ENCODE measurements at places on chromosomes 7 and 10.
A peak's percentile ranks its signal among the peaks of the same experiment; 100 is the strongest.

GRCh38 chr10:102020938-102021337 is 35.0 kb downstream of the ARMH3 start:
- DNase-seq = no peak

GRCh38 chr10:26437637-26438461 is at the start of gene APBB1IP:
APBB1IP (plus strand) TSS chr10:26438341; CDS start chr10:26492327, 53,986 bp downstream.
- DNase-seq = peak; percentile 97

DNA sequence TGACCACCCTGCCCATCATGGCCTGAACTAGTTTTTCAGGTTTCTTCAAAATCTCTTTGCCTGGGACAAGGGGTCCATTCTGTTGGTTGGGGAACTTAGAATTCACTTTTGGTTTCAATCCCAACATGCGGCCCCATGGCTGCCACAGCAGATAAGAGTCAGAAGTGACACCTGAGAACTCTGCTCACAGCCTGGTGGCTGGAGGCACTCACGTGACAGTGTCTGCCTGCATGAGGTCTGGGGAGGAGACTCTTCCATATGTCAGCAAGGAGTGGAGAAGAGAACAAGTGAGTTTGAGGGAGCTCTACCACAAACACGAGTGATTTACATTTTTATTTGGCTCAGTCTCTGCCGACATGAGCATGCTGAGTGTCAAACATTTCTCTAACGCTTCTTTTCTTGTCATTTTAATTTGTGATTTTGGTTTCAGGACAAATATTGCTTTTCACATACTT is 370.4 kb downstream of the TNS3 start:
- no peak for DNase-seq

GRCh38 chr7:14381306-14381705 is 391.8 kb upstream of the ETV1 start:
- no peak for DNase-seq

DNA sequence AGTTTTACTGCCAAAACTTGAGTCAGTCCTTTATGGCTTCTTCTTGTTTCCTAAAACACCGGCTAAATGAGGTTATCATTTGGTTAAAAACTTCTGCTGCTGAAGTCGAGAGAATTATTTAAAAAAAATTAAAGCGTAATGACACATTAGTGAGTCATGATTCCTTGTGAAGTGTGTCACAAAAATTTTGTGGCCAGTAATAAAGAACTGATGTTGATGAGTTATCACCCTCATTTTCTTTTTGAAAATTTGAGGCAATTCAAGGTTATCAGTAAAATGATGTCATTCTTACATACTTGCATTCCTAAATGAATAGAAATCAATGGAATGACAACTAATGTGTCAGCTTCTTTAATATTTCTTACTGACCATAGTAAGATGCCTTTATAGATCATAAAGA is 427.4 kb downstream of the SORCS3 start:
- no peak for DNase-seq

DNA sequence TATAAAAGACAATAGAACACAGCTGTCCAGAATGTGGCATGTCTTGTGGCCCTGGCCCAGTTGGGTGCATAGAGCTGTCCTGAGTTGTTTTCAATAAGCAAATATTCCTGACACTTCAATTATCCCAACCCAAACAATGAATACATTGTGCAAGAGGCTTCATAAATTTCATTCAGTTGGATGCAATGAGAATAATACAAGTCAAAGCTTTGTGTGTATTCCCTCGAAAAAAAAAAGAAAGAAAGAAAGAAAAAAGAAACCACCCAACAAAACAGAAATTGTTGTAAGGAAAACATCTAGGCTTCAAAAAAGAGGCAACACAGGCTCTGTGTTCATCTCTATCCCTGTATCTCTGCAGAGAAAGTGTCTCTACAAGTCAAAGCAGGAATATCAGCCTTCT is 138.7 kb upstream of the ADO start:
- DNase-seq = no peak

DNA sequence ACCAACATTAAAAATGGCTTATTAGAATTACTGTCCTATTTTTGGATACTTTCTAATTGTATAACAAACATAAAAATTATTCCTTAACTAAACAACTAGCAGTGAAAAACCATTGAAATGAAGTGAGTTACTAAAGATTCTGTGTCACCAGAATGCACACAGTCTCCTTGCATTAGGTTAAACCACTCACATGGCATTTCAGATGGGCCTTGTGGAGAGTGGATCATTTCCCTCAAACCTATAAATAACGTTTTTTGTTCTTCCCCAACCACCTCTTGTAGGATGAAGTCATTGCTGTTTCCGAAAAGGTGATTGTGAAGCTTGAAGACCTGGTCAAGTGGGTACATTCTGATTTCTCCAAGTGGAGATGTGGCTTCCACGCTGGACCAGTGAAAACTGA is 38.4 kb downstream of the ARID5B start:
- no peak for DNase-seq

DNA sequence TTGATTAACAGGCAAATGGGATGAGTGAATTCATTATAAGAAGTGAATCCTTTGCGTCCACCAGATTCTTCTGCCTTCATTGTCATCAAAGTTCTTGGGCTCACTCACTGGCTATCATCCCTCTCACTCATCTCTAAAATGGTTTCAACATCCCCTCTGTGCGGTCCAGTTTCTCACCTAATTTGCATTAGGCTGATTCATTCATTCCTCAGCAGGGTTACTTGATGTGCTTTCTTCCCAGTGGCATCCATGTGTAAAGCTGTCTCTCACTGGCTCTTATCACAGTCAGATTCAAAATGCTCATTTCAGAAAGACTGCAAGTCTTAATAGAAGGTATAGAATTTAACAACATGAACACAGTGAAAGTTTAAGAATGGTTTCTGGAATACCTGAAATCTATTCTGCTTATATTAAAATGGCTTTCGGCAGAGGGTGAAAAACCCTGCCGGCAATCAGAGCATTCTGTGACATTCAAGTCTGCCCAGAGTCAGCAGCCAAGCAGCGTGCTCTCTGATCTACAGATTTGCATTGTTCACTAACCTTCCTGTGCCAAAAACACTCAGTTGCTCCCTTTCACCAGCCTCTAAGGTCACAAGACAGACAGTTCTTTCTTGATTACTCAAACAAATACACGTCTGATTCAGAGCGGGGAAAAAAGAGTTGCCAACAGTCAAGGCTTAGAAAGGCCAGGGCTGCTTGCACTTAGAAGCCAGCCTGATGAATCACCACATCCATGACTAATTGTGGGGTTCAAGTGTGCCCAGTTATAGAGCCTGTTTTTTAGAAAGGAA is 106.7 kb downstream of the TES start:
- no peak for DNase-seq

GRCh38 chr10:117241541-117242462 is 888 bp downstream of the SLC18A2 start:
- no peak for DNase-seq

DNA sequence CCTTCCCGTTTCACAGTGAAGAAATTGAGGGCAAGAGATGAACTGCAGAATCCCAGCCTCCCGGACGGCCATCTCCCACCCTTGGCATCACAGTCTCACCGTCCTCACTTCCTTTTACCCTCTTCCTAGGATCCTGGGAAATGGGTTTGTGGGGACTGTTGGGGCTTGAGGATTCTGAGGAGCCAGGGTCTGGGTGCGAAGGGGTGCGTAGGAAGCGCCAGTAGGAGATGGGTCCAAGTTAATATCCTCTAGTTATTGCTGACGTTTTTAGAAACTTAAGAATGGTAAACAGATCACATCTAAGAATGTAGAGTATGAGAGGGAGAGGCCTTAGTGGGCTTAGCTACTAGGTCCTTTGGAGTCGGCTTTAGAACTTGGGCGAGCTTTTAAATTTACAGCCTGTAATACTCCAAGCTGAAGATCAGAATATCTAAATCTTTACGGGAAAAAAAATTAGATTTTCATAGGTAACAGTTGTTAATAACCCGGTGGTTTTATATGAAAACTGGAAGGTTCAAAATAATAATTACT is 696 bp downstream of the MALSU1 start:
- no peak for DNase-seq
